Panc1 (cell line): ENCODE measurements at places on chromosomes 6 and 20.

GRCh38 chr6:137894779-137895385 lies 27.8 kb downstream of the TNFAIP3 start:
- DNase-seq = no peak

GRCh38 chr6:34667481-34668238 lies 28.9 kb downstream of the ILRUN start:
- DNase-seq = no peak

DNA sequence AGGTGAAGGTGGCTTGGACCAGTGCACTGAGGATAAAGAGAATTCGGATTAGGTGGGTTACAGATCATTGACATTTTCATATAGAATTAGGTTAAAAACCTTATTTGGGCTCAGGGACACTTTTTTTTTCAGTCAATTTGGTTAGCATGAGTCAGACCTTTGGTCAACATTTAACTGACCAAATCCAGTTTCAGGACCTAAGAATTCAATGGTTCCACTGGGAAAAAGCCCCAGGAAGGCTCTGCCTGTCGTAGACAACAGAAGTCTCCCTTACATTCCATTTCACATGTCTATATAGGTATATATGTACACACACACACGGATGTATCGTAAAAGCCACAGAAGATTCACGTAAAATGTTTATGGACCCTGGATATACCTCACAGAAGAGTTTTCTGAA lies 184.2 kb upstream of the RREB1 start:
- DNase-seq = no peak

DNA sequence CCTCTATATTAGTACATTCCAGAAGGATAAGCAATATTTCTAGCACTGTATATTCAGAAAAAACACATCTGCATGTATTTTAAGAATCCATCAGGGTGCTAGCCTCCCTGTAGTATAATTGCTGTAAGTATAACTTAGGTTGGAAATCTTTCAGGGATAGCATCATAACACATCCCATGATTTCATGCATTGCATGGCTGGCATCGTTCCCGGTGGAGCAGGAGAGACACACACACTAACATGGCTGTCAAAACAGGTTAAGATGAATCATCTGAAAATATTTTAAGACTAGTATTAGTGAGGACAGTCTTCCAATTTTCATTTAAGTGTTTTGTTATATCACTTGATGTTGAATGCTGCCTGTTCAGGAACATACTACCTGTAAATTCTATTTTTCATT lies 32.1 kb upstream of the CENPW start:
- DNase-seq = no peak

GRCh38 chr20:25277941-25278521 lies 30.1 kb downstream of the PYGB start:
- DNase-seq = no peak

DNA sequence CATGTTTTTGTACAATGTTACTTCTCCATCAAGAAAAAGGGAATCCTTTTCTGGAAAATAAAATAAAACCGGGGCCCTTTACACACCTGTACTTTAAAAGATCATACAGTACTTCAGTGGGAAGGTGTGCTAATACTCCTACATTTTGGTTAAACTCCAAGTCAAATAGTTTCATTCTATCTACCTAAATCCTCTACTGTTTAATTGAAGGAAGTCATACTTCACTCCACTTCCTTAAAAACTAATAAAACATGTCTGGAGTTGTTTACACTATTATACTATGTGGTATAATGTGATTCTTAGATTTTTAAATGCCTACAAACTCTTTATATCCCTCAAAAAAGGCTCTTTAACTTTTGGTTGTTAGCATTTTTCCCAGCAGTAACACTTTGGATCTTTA lies 18.6 kb upstream of the HBS1L start:
- no peak for DNase-seq

DNA sequence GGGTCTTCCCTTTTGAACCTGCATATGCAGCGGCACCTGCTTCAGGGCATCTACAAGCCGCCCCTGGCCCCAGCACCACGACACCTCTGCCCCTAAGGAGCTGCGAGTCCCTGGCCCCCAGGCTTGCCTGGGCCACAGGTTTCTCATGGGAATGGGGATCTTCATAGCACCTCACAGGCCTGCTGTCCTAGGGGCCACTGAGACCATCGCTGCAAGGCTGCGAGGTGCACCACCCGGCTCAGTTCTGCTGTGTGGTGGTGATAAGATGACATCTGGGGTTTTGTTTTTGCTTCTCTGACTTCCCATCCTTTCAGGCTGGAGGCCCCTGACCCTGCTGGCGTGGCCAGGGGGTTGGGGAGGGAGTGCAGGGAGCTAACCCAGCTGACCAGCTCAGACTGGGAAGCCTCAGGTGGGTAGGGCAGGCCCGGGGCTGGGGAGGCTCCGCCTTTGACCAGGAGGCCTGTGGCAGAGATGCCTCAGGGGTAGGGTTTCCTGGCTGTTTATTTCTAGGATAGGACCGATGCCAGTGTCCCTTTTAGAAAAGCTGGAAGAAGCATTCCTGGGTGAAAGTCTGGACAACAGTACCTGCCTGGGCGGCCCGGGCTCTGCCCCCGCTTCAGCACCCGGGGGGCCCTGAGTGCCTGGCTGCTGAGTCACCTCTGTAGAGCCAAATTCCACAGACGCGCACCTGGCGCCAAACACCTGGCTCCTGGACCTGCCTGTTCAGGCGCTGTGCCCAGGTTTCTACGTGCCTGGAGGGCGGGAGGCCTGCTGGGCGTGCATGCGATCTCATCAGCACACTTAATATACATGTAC lies 264.7 kb downstream of the DLL1 start:
- no peak for DNase-seq

DNA sequence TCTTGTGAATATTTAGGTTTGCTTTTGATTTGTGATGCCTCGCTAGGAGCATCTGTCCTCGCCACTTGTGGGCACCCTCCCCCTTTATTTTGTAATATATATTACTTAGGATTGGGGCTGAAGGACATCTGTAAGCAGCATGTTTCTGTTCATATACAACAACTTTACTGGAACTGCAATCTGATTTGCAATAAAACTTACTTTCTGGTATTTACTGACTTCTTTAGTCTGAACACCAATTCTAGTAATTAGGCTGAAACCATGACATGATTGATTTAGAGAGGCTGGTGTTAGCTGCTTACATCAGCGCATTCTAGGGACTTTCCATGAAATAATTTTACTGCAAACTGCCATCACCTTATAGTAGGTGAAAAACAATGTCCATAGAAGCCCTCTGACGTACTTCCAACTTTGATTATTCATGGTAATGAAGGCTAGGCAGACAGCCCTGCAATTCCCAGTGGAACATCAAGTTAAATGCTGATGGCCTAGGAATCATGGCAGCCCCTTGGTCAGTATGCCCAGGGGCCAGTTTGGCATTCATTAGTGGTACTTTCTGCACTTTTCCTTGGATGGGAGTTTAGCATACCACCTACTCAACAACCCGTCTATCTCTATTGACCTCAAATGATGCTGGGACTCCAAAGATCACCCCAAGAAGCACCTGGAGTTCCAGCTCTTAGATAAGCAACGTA lies 132.9 kb upstream of the MCHR2 start:
- no peak for DNase-seq

- no peak for DNase-seq
Observed at GRCh38 chr20:35307666-35308653, 15.7 kb upstream of the FAM83C start.

GRCh38 chr6:65110031-65110430 lies 597.0 kb downstream of the EYS start:
- no peak for DNase-seq

- no peak for DNase-seq
Observed at GRCh38 chr6:90846824-90847223, 260.0 kb upstream of the MAP3K7 start.

- no peak for DNase-seq
Observed at GRCh38 chr6:115592025-115592424, 468.7 kb downstream of the FRK start.

GRCh38 chr6:111185954-111186353 lies 98.7 kb downstream of the SLC16A10 start:
- no peak for DNase-seq

- no peak for DNase-seq
Observed at GRCh38 chr6:56288347-56288746, 41.0 kb upstream of the COL21A1 start.
